Activated CD4-positive, alpha-beta T cell treated with anti-CD3 and anti-CD28 coated beads, Interleukin-2, amount 10 ng/mL, durations not matched to agents 7 days and 5 days (primary cell): ENCODE measurements at places on chromosomes 7 and 10. TPM values are rescaled to one million over a fixed set of nuclear protein-coding genes. Genes with fewer than 3 reads are reported as not detected.

Gene PNLIP
- total RNA-seq, result not detected

Gene COX19
- 18.2 TPM for total RNA-seq

Gene TRIM74
- total RNA-seq, result 1.2 TPM

Gene NPFFR1
- not detected for total RNA-seq

Gene WIPF3
- total RNA-seq, result not detected

Gene NFE2L3
- total RNA-seq, result 15.3 TPM

Gene CTAGE15
- 0.57 TPM for total RNA-seq
